ENCODE measurements at places on chromosomes 3 and 15.

GRCh38 chr3:128431803-128432300 lies 34.8 kb downstream of the DNAJB8 start:
- no peaks in the 10 kb centered on the region for H3K36me3 ChIP-seq
- no peak for DNase-seq
- H3K4me1 ChIP-seq: peaks cover 12% of the 10 kb centered on the region

DNA sequence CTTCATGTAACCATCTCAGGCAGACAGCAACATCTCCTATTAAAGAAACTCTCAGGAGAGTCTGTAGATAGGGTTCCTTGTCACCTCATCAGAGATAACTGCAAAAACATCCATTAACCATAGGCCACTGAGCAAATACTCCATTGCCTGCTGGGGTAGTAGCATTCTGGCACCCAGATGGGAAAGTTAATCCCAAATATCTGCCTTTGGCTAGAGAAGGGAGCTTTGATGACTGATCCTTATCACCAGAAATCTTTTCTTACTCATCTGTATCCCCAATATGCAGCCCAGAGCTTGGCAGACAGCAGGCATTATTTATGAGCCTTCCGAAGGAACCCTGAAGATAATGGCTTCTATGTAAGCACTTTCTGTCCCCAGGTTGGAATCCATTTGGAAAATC lies 173.1 kb downstream of the MFSD1 start:
- no peaks in the 10 kb centered on the region for H3K36me3 ChIP-seq
- no peak overlapping the region for H3K4me3 ChIP-seq
- no peak for DNase-seq
- no peaks in the 10 kb centered on the region for H3K4me1 ChIP-seq

- DNase-seq: peak; percentile 65
- H3K4me1 ChIP-seq: no peaks in the 10 kb centered on the region
- H3K4me3 ChIP-seq: no peak overlapping the region
- H3K27ac ChIP-seq: no peak overlapping the region
- H3K36me3 ChIP-seq: no peaks in the 10 kb centered on the region
- H3K27me3 ChIP-seq: no peaks in the 10 kb centered on the region
These were observed 44.0 kb upstream of the SEMA6D start for GRCh38 chr15:47673232-47673761.

DNA sequence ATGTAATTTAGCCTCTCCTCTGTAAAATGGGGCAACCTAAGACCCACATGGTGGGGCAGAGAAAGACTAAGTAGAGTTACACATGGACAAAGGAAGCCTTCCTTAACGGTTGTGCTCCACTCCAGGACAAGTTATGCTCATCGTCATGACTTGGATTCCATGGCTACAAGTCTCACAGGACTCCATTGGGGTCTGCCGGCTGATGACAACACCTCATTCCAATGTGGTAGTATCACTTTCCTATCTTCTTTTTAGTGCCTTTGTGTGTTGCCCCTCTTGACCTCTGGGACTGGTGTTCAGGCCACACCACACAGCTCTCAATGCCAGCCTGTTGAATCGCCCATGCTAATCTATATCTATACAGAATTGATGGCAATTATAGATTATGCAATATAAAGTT lies 181.3 kb upstream of the WNT5A start:
- no peaks in the 10 kb centered on the region for H3K4me1 ChIP-seq
- H3K27me3 ChIP-seq: no peaks in the 10 kb centered on the region
- DNase-seq: no peak
- H3K27ac ChIP-seq: no peak overlapping the region
- no peaks in the 10 kb centered on the region for H3K36me3 ChIP-seq
- H3K4me3 ChIP-seq: no peak overlapping the region

DNA sequence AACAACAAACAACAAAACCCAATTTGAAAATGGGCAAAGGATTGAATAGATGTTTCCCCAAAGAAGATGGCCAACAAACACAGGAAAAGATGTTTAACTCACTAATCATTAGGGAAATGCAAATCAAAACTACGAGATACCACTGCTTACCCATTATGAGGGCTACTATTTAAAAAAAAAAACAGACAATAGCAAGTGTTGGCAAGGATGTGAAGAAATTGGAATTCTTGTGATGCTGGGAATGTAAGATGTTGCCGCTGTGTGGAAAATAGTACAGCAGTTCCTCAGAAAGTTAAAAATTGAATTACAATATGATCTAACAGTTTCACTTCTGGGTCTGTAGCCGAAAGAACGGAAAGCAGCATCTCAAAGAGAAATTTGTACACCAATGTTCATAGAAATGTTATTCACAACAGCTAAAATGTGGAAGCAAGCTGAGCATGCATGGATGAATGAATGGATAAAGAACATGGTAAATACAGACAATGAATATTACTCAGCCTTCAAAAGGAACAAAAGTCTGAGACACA lies 121.9 kb downstream of the CHSY1 start:
- no peak overlapping the region for H3K4me3 ChIP-seq
- DNase-seq: no peak
- H3K27ac ChIP-seq: no peak overlapping the region

- H3K36me3 ChIP-seq: no peaks in the 10 kb centered on the region
- DNase-seq: no peak
- no peaks in the 10 kb centered on the region for H3K27me3 ChIP-seq
- no peak overlapping the region for H3K4me3 ChIP-seq
- no peaks in the 10 kb centered on the region for H3K4me1 ChIP-seq
These were observed 419.8 kb upstream of the AZI2 start for GRCh38 chr3:28768439-28768838.

GRCh38 chr15:99476413-99477222 lies 89.2 kb upstream of the MEF2A start:
- H3K4me1 ChIP-seq: peaks cover 2% of the 10 kb centered on the region
- DNase-seq: peak; percentile 86
- H3K27ac ChIP-seq: peak overlapping the region; percentile 54
- no peak overlapping the region for H3K4me3 ChIP-seq
- H3K27me3 ChIP-seq: no peaks in the 10 kb centered on the region

DNA sequence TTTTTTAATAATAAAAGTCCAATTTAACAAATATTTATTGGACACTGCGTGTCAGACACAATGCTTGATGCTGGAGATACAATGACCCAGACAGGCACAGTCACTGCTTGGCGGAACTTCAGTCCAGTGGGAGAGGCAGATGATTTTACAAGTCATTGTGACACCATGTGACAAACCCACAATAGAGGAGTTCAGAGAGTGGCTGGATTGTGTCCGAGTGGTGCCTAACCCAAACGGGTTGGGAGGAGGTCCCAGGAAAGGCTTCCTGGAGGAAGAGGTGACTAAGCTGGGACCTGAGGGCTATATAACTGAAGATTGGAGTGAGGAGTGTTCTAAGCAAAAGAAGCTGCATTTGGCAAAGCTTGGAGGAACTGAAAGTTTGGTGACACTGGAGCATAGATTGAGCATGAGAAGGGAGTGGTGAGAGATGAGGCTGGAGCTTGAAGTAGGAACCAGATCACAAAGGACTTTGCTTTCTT lies 41.4 kb downstream of the CRTC3 start:
- no peaks in the 10 kb centered on the region for H3K27me3 ChIP-seq
- no peak overlapping the region for H3K4me3 ChIP-seq
- DNase-seq: peak; percentile 86
- H3K27ac ChIP-seq: peak overlapping the region; percentile 65

GRCh38 chr3:72397586-72397985 lies 450.7 kb downstream of the SHQ1 start:
- H3K4me1 ChIP-seq: peaks cover 25% of the 10 kb centered on the region
- no peak for DNase-seq
- no peaks in the 10 kb centered on the region for H3K27me3 ChIP-seq
- no peak overlapping the region for H3K27ac ChIP-seq

- no peaks in the 10 kb centered on the region for H3K27me3 ChIP-seq
- DNase-seq: no peak
- no peaks in the 10 kb centered on the region for H3K36me3 ChIP-seq
- no peaks in the 10 kb centered on the region for H3K4me1 ChIP-seq
- H3K27ac ChIP-seq: no peak overlapping the region
- no peak overlapping the region for H3K4me3 ChIP-seq
These were observed 406.1 kb upstream of the ONECUT1 start for GRCh38 chr15:53196242-53196641.

DNA sequence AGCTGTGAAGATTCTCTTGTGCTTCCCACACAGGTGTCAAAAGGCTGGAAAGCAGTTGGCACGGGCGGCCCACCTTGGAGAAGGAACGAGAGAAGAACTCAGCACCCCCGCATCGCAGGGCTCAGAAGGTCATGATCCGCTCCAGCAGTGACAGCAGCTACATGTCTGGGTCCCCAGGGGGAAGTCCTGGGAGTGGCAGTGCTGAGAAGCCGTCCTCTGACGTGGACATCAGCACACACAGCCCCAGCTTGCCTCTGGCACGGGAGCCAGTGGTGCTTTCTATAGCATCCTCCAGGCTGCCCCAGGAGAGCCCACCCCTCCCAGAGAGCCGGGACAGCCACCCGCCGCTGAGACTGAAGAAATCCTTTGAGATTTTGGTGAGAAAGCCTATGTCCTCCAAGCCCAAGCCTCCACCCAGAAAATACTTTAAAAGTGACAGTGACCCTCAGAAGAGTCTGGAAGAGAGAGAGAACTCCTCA lies 31.4 kb downstream of the STARD5 start:
- peaks cover 5% of the 10 kb centered on the region for H3K36me3 ChIP-seq
- no peak overlapping the region for H3K4me3 ChIP-seq
- H3K4me1 ChIP-seq: no peaks in the 10 kb centered on the region
- no peak overlapping the region for H3K27ac ChIP-seq
- DNase-seq: no peak

- peak overlapping the region; percentile 75 for H3K27ac ChIP-seq
- H3K27me3 ChIP-seq: no peaks in the 10 kb centered on the region
- no peaks in the 10 kb centered on the region for H3K36me3 ChIP-seq
- DNase-seq: peak; percentile 66
These were observed 256.2 kb downstream of the ZNF621 start for GRCh38 chr3:40780925-40781406.

DNA sequence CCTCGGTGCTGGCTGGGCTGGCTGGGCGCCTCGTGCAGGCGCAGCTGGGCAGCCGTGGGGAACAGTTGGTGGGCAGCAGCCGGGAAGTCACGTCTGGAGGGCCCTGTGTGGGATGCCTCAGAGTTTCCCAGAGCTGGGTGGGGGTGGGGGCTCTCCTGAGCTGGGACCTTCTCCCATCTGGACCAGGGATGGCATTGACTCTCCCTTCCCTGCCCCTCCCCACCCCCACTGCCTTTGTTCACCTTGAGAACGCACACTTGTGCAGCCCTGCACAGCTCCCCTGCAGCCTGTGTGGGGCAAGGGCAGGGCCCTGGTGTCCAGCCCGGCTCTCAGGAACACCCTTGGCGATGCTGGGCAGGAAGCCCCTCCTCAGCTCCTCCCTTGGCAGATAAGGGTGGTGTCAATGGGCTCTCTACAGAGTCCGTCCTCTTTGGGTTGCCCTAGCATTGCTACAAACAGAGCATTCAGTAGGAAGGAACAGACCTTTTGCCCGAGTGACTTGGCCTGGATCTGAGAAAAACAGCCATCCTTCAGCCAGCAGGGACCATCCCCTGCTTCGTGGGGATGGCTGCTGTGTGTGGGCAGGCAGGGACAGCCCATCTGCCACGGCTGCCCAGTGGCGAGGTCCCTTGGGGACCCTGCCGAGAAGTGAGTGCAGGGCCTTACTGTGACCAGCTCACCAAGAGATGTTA lies 25.5 kb upstream of the KLF13 start:
- no peak overlapping the region for H3K27ac ChIP-seq
- H3K4me3 ChIP-seq: no peak overlapping the region
- H3K4me1 ChIP-seq: no peaks in the 10 kb centered on the region
- H3K27me3 ChIP-seq: no peaks in the 10 kb centered on the region
- H3K36me3 ChIP-seq: no peaks in the 10 kb centered on the region

- H3K27me3 ChIP-seq: no peaks in the 10 kb centered on the region
- H3K4me3 ChIP-seq: no peak overlapping the region
- no peak overlapping the region for H3K27ac ChIP-seq
- no peak for DNase-seq
- H3K4me1 ChIP-seq: no peaks in the 10 kb centered on the region
These were observed 82.0 kb downstream of the GMNC start for GRCh38 chr3:190780524-190780923.

- no peaks in the 10 kb centered on the region for H3K4me1 ChIP-seq
- no peak overlapping the region for H3K27ac ChIP-seq
- H3K27me3 ChIP-seq: no peaks in the 10 kb centered on the region
- H3K36me3 ChIP-seq: no peaks in the 10 kb centered on the region
- DNase-seq: no peak
These were observed 329.1 kb upstream of the C2CD4B start for GRCh38 chr15:62494197-62494596.

DNA sequence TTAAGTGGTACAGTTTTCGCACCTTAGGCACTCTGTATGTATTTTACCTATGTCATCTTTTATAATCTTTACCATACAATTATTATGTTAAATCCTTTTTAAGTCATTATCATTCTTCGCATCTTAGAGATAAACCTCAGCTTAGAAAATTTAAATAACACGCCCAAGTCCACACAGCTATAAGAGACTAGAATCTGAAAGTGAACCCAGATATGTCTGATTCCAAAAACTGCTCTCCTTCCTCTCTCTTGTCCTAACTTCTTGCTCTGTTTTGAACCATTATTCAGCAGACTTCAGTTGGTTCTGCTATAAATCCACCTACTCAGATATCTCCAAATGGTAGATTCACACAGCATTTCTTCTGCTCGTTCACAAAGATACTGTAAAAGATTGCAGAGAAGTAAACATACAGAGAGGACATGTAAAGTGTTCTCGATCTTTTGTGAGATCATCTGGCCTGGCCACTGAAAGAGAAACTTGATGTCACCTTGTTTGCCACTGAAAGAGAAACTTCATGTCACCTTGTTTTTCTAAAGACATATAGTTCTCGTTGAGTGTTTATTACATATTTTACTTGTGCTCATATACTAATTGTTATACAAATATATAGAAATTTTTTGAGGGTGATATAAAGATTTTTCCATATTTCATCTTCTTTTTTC lies 533.2 kb downstream of the GRM7 start:
- no peak overlapping the region for H3K27ac ChIP-seq
- no peak for DNase-seq
- H3K27me3 ChIP-seq: no peaks in the 10 kb centered on the region
- H3K36me3 ChIP-seq: no peaks in the 10 kb centered on the region
- H3K4me1 ChIP-seq: no peaks in the 10 kb centered on the region

DNA sequence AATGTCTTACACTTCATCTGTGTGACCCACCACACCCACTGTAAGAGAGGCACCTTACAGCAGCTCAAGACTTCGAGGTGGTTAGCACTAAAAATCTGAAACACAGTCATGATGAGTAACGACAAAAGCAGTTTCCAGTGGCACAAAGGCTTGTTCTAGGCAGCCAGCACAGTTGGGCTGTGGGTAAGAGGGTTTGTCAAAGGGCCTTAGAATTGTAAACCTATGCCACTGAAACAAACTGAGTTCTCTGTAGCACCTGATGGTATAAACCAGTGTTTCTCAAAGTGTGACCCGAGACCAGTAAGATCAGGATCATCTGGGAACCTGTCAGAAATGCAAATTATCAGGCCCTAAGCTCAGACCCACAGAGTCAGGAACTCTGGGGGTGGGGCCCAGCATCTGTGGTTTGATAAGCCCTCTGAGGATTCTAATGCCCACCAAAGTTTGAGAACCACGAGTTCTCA lies 36.5 kb downstream of the DAPK2 start:
- no peak overlapping the region for H3K4me3 ChIP-seq
- no peaks in the 10 kb centered on the region for H3K4me1 ChIP-seq
- H3K36me3 ChIP-seq: no peaks in the 10 kb centered on the region
- no peak for DNase-seq

- no peaks in the 10 kb centered on the region for H3K27me3 ChIP-seq
- no peaks in the 10 kb centered on the region for H3K36me3 ChIP-seq
- DNase-seq: no peak
- H3K4me1 ChIP-seq: no peaks in the 10 kb centered on the region
- no peak overlapping the region for H3K27ac ChIP-seq
These were observed 17.1 kb upstream of the HEG1 start for GRCh38 chr3:125072749-125073389.
